ENCODE measurements at places on chromosomes 3 and 15.

DNA sequence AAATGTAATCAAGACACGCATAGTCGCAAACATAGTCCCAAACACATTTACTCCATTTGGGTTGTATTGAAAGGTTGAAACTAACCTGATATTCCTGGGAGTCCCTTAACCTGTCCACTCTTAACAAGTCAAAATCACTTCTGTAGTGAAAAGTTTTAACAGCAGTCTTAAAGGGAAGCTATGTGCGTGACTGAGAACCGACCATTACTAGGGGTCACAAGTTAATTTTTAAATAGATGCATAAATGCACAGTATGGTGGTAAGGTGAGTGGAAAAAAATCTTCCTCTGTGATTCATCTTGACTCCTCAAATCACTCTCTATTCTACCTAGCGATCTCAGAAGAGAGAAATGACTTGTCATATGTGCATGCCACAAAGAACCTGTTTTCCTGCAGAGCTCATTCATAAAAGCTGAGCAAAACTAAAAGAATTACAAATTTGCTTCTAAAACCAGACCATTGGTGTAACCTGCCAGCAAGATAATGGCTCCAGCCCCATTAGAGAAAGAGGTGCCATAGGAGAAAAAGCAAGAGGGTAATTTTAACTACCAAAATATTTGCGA is 4.8 kb downstream of the GPR15 start:
- no peak for DNase-seq

DNA sequence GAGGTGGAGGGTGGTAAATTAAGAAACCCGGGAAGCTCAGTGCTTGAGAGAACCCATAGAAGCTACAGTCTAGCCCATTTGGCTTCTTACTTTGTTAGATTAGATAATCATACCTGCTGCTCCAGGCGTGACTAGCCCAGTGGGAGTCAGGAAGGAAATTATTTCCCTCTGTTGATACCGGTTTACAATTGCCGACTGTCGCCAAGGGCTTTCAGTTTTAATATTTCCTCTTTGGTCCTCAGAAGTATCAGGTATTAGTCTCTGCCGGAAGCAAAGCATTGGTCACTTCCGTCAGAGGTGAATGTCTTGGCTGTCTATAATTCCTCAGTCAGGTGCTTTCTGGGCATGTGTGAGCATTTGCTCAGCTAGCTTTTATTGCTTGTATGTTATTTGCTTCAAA is 75.2 kb downstream of the LPP start:
- no peak for DNase-seq

DNA sequence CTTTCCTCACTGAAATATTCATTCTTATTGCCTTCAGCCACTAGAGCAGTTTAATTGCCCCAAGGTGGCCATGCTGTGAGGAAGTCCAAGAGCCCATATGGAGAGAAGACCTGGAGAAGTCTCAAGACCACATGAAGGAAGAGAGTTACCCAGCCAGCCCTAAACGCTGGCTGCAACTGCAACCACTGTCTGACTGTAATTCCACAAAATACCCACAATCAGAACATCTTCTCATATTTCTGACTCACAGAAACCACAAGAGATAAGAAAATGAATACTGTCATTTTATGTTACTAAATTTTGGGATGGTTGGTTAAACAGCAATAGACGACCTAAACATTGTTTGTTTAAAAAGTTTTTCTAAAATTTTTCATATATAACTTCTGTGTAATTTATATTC is 14.7 kb upstream of the SST start:
- no peak for DNase-seq

DNA sequence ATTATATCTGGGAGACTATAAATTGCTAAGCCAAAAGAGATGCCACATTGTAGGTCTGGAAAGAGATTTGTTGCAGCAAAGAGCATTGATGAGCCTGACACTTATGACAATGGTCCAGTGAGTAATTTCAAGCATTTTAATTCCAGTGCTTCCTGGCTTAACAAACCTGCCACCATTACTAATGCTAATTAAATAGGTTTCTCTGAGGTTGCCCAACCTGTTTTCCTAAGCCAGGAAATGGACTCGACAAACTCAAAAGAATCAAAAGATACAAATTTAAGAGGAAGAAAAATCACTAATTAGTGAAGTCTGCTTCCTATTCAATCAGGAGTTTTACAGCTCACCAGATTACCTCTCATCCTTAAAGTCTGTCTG is 36.7 kb upstream of the CTDSPL start:
- no peak for DNase-seq

GRCh38 chr3:16480861-16481545 is 32.5 kb downstream of the RFTN1 start:
- DNase-seq = no peak

GRCh38 chr3:197417911-197418618 is 119.7 kb upstream of the DLG1 start:
- no peak for DNase-seq

DNA sequence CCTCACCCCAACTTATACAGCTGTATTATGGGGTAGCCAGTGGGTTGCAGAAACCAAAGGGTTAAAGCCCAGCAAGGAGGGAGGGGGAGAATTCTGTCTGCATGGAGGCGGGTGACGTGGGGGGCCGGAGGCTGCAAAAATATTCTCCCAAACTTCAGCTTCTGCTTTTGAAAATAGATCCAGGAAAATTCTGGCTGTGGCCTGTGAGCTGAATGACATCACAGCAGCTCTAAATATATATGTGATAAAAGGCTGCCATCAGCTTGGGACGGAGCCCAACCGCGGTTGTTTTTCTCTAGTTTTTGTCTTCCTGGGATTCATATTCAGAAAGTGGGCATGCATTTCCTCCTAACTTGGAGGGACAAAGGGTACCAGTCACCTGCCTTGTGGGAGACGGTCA is 27.6 kb downstream of the MAPKAPK3 start:
- no peak for DNase-seq

DNA sequence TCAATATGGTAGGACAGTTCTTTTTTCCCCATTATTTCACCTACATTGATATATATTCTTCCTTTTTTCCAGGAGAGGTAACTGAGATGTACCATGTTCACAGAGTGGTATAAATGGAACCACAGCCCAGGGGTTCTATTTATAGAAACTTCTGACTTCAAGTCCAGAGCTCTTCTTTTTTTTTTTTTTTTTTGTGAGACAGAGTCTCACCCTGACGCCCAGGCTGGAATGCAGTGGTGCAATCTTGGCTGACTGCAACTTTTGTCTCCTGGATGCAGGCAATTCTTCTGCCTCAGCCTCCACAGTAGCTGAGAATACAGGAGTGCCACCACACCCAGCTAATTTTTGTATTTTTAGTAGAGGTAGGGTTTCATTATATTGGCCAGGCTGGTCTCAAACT is 267.1 kb upstream of the TPRG1 start:
- DNase-seq = no peak

GRCh38 chr15:50675535-50676144 is 11.0 kb downstream of the TRPM7 start:
- no peak for DNase-seq

GRCh38 chr3:140536926-140537726 is 140.7 kb upstream of the TRIM42 start:
- no peak for DNase-seq

DNA sequence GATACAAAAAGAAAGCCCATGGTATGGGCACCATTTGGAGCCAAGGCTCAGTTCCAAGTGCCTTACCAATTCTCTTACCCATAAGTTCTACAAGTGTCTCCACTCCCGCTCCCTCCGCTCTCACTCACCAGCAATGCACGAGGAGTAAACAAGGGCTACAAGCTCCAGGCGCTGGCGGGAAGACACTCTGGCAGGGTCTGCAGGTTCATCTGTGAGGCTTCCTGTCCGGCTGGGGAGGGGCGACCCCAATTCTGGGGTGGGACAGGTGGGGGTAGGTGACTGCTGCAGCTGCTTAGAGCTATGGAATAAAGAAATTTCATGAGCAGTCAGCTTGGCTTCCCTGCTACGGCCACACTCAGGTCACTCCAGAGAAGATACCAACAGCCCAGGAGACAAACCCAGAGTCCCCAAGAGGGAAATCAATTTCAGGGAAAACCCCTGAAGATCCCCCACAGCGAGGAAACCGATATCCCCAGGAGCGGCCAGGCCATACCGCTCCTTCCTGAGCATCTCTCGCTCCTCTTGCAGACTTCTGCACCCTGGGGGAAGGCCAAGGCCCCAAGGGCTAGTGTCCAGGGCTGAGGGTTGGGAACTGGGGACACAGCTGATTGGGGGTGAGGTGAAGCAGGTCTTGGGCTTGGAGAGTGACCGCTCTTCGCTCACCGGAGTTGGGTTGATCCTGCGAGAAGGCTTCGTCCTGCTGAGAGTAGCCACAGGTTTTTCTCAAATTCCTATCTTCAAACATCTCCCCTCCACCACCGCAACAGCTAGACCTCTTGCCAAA is 1.4 kb downstream of the CDAN1 start:
- DNase-seq = no peak

DNA sequence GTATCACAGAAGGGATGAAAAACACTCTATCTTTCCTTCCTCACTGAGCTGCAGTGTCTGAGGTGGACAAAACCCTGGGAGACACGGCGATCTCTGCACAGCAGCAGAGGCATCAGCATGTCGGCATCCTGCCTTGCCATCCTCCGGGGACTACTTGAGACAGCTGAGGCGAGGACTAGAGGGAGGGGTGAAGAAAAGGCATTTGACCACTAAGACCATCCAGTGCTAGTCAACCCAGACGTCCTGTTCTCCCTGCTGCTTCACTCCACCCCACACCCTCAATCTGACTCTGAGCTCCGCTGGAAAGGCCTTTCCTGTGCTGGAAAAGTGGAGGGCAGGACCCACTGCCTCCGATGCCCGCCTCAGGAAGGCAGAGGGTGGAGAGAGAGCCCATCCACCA is 67.3 kb downstream of the VGLL4 start:
- no peak for DNase-seq

DNA sequence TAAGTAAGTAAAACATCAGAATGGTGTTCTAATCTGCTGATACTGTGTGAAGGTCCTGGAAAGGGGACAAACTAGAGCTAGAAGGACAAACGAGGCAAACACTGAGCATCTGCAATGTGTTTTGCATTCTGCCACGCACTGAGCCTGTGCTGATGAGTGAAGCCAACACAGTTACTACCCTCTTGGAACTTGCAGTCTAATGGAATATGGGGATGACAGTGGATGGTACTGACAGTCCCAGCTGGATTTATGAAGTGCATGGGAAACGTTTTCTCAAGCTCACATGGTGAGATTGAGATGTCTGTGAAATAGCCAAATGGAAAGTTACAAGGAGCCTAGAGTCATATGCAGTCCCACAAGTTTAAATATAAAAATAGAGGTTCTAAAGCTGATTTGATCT is 86.6 kb downstream of the FOXB1 start:
- no peak for DNase-seq

DNA sequence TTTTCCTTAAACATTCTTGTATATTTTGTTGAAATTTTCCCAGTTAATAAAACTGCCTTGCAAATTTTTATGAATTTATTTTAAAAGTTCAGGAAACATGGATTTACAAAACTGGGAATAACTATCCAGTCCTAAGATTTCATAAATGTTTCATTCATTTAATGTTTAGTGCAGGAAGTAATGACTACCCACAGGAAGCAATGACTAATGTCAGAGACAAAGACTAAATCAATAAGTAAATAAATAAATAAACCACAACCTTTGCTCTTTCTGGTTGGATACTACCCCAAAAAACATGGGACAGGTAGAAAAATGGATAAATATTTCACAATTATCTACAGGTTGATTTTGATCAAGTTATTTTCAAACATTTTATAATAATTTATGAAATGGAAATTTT is 48.8 kb upstream of the TMCO5A start:
- no peak for DNase-seq

DNA sequence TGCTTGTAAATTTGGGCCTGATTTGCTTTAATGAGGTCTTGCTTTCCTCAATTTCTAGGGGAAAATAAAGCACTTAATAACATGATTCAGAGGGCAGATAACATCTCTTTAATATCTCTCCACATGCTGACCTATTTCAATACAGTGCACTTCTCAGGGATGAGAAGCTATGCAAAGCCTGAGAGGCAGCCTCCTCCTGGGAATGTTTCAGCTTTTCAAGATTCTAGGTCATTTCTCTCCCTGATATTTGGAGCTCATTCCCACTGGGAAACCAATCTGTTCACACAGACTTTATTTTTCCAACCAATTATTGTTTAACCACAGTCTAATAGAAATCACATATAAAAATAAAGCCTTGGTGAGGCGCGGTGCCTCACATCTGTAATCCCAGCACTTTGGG is 67.0 kb upstream of the LSAMP start:
- DNase-seq = no peak

- no peak for DNase-seq
Observed at GRCh38 chr3:150765949-150766720, 3.2 kb upstream of the SIAH2 start.

DNA sequence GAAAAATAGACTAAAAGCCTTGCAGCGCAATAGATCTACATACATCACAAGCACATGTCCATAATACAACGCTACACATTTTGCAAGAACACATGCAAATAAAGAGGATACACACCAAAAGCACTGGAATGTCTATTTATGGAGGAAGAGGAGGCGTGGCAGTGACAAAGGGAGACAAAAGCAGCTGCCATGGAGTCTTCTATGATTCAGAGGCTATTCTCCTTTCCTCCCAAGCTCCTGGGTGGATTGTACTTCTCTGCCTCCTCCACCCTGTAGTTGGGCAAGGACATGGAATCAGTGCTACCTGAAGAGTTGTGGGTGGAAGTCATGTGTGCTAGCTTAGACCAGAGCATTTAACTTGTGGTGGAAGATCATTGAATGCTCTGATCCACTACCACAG is 57.9 kb upstream of the ABHD2 start:
- DNase-seq = no peak

DNA sequence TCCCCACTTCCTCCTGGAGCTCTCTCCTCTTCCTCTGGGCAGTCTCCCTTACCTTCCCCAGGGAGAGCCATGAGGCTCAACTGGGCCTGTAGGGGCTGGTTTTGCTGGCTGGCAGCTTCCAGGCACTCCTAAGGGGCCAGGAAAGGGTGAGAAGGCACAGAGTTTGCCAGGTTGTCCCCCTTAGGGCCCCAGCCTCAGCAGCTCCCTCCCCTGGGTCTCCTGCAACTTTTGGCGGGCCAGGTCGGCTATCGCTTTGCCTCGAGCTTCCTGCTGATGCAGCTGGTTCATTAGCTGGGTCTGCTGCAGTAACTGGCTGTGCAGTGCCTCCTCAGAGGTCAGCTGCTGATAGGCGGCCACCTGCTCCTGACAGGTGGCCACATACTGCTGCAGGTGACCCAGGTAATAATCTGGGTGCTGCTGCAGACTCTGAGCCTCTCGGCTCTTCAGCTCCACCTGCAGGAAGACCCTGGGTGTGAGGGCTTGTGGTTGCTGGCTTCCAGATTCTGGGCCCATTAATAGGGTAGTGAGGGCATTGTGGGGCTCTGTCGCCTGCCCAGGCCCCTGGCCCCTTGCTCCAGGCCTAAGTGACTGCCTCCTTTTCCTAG is 29.7 kb upstream of the OR4F6 start:
- no peak for DNase-seq

GRCh38 chr3:195065864-195066185 is 205.1 kb downstream of the XXYLT1 start:
- DNase-seq = no peak

All from pancreas (tissue), 10 donors.